Cardiac muscle cell (in vitro differentiated cells and primary cell): ENCODE measurements at places on chromosomes 11 and 22.

GRCh38 chr11:133733631-133734030 lies 111.7 kb downstream of the SPATA19 start:
- H3K4me3 ChIP-seq, result no peak overlapping the region
- H3K27me3 ChIP-seq, result no peaks in the 10 kb centered on the region
- DNase-seq, result no peak
- H3K27ac ChIP-seq, result no peak overlapping the region
- no peaks in the 10 kb centered on the region for H3K36me3 ChIP-seq

DNA sequence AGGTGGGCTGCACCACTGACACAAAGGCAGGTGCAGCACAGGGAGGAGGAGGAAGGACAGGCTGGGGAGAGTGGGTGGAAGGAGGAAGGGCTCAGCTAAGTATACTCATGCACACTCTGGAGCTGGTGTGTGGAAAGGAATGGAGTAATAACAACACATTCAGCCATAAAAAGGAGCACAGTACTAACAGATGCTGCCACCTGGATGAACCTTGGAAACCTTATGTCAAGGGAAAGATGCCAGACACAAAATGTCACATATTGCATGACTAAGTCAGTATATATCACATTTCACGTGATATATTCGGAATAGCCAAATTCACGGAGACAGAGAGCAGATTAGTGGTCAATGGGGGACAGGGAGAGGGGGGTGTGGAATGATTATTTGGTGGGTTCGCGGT lies 389.6 kb upstream of the SYN3 start:
- DNase-seq, result no peak

DNA sequence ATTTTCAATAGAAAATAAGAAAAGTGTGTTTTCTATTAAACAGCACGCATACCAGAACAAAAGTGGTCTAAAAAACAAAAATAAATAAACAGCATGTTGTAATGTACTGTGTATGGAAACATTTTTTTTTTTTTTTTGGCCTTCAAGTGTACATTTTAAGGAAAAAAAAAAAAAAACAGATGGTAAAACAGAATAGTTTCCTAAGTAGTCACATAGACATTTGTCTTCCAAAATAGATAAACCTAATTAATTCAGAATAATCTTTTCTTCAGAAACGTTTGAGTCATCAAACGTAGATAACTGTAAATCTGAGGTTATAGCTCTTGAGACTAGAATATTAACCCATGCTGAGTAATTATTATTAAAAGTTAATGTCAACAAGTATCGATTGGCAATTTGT lies 396 bp upstream of the CFAP300 start:
- no peak for DNase-seq
- no peak overlapping the region for H3K27ac ChIP-seq
- H3K4me3 ChIP-seq, result peak overlapping the region; percentile 35
- H3K4me1 ChIP-seq, result no peaks in the 10 kb centered on the region

GRCh38 chr11:61817471-61818202 lies 834 bp upstream of the FADS1 start:
- H3K4me1 ChIP-seq, result peaks cover 15% of the 10 kb centered on the region
- H3K27me3 ChIP-seq, result no peaks in the 10 kb centered on the region
- H3K27ac ChIP-seq, result peak overlapping the region; percentile 97

GRCh38 chr11:96062134-96062533 lies 138.2 kb upstream of the MTMR2 start:
- no peaks in the 10 kb centered on the region for H3K27me3 ChIP-seq
- peaks cover 13% of the 10 kb centered on the region for H3K4me1 ChIP-seq
- H3K36me3 ChIP-seq, result no peaks in the 10 kb centered on the region
- peak overlapping the region; percentile 6 for H3K27ac ChIP-seq
- no peak overlapping the region for H3K4me3 ChIP-seq

DNA sequence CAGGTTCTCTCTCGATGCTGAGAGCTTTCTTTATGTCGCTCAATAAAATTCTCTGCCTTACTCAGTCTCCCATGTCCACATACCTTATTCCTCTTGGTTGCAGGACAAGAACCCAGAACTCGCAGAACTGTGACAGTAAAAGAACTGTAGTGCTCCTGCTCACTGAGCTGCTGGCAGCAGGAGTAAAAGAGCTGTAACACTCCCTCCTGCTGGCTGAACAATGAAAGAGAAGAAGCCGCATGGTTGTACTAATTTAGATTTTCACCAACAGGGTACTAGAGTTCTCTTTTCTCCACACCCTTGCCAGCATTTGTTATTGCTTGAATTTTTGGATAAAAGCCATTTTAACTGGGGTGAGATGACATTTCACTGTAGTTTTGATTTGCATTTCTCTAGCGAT lies 433.2 kb downstream of the GUCY1A2 start:
- no peak overlapping the region for H3K27ac ChIP-seq
- H3K4me3 ChIP-seq, result no peak overlapping the region
- no peaks in the 10 kb centered on the region for H3K27me3 ChIP-seq
- no peaks in the 10 kb centered on the region for H3K4me1 ChIP-seq

- H3K4me3 ChIP-seq, result no peak overlapping the region
- no peaks in the 10 kb centered on the region for H3K36me3 ChIP-seq
- DNase-seq, result no peak
- no peaks in the 10 kb centered on the region for H3K4me1 ChIP-seq
- H3K27me3 ChIP-seq, result no peaks in the 10 kb centered on the region
- H3K27ac ChIP-seq, result no peak overlapping the region
Measured at GRCh38 chr22:22810018-22810427, 77.6 kb upstream of the IGLL5 start.

GRCh38 chr11:33266393-33267215 lies 9.4 kb downstream of the HIPK3 start:
- peak overlapping the region; percentile 30 for H3K27ac ChIP-seq
- H3K27me3 ChIP-seq, result no peaks in the 10 kb centered on the region
- peaks cover 47% of the 10 kb centered on the region for H3K4me1 ChIP-seq
- H3K36me3 ChIP-seq, result no peaks in the 10 kb centered on the region
- no peak overlapping the region for H3K4me3 ChIP-seq

DNA sequence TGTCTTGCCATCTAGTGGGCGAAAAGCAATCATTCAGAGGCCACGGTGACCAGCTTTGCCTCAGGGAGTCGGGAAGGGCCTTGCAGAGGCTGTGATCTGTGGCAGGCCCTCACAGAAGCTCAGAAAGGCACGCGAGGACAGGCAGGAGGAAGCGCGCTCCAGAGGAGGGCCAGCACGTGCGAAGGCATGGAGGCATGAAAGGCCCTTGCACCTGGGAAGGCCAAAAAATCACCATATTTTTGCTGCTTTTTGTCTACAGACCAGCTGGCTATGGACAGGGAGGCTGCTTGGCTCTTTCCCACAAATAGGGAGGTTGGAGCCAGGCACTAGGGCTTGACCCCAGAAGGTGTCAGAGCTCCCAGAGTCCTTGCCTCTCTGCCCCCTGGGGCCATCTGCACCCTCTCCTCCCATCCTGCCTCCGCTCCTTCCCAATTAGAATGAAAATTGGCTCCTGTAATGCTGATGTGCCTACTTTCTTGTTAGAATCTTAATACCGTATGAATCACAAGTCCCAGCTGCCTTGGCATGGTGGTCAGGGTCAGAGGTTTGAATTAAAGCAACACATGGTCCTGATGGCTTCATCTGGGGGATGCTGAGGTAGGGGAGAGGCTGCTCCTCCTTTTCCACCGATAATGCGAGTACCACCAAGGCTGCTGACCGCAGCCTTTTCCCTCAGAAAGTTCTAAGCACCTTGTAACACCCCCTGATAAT lies 69.1 kb downstream of the FEZ1 start:
- H3K4me1 ChIP-seq, result no peaks in the 10 kb centered on the region
- H3K27ac ChIP-seq, result no peak overlapping the region
- no peak for DNase-seq
- H3K27me3 ChIP-seq, result no peaks in the 10 kb centered on the region
- no peaks in the 10 kb centered on the region for H3K36me3 ChIP-seq

- H3K4me3 ChIP-seq, result no peak overlapping the region
- no peak for DNase-seq
- peaks cover 6% of the 10 kb centered on the region for H3K27me3 ChIP-seq
- H3K27ac ChIP-seq, result no peak overlapping the region
- H3K36me3 ChIP-seq, result no peaks in the 10 kb centered on the region
Measured at GRCh38 chr11:116545912-116546311, 226.9 kb downstream of the BUD13 start.

- H3K27me3 ChIP-seq, result no peaks in the 10 kb centered on the region
- H3K36me3 ChIP-seq, result no peaks in the 10 kb centered on the region
- no peak overlapping the region for H3K27ac ChIP-seq
Measured at GRCh38 chr11:129853518-129854231, 38.0 kb downstream of the TMEM45B start.

DNA sequence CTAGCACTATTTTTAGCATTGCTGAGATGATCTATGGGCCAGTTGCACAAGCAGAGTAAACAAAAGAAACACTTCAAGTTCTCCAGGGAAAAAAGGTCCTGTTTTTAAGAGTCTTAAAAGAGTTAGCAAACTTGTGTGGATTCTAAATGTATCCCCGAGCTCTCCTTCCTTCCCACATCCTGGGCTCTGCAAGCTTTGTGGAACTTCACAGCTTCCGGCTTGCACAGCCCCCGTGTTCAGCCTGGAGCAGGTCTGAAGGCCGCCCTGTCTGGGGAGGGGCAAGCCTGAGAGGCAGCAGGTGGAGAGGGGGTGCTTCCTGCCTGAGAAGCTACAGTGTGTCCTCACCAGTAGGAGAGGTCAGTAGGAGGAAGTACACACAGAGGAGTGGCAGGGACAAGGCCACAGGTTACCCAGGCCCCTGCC lies 35.1 kb upstream of the SUSD2 start:
- no peak overlapping the region for H3K4me3 ChIP-seq
- H3K27me3 ChIP-seq, result no peaks in the 10 kb centered on the region
- H3K36me3 ChIP-seq, result no peaks in the 10 kb centered on the region

- no peak overlapping the region for H3K27ac ChIP-seq
- peak; percentile 86 for DNase-seq
- H3K27me3 ChIP-seq, result no peaks in the 10 kb centered on the region
- no peak overlapping the region for H3K4me3 ChIP-seq
- no peaks in the 10 kb centered on the region for H3K36me3 ChIP-seq
Measured at GRCh38 chr11:75031224-75031753, 42.6 kb downstream of the NEU3 start.

- H3K36me3 ChIP-seq, result no peaks in the 10 kb centered on the region
- H3K27me3 ChIP-seq, result no peaks in the 10 kb centered on the region
- no peak overlapping the region for H3K27ac ChIP-seq
- no peak overlapping the region for H3K4me3 ChIP-seq
- no peak for DNase-seq
Measured at GRCh38 chr11:104837969-104838639, 60.2 kb downstream of the CASP12 start.

- no peak for DNase-seq
- no peak overlapping the region for H3K27ac ChIP-seq
- H3K4me3 ChIP-seq, result no peak overlapping the region
Measured at GRCh38 chr11:119180729-119181676, 4.3 kb upstream of the NHERF4 start.

DNA sequence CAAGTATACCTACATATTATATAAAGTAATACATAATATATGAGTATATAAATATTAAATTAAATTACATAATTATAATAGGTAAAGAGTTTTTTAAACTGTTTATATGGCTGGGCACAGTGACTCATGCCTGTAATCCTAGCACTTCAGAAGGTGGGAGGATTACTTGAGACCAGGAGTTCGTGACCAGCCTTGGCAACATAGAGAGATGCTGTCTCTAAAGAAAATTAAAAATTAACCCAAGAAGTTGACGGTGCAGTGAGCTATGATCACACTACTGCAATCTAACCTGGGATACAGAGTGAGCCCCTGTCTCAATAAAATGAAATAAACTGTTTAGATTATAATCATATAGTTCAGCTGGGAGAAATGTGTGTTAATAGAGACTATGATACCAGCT lies 363.0 kb downstream of the DDX10 start:
- DNase-seq, result no peak
- no peak overlapping the region for H3K27ac ChIP-seq
- H3K36me3 ChIP-seq, result no peaks in the 10 kb centered on the region
- H3K4me1 ChIP-seq, result no peaks in the 10 kb centered on the region
- no peak overlapping the region for H3K4me3 ChIP-seq
- no peaks in the 10 kb centered on the region for H3K27me3 ChIP-seq

- no peak overlapping the region for H3K27ac ChIP-seq
- H3K27me3 ChIP-seq, result no peaks in the 10 kb centered on the region
- H3K4me3 ChIP-seq, result no peak overlapping the region
- H3K36me3 ChIP-seq, result no peaks in the 10 kb centered on the region
- H3K4me1 ChIP-seq, result no peaks in the 10 kb centered on the region
Measured at GRCh38 chr11:82815406-82815805, 81.7 kb upstream of the FAM181B start.

GRCh38 chr11:119599864-119600541 lies 129.0 kb downstream of the NECTIN1 start:
- no peaks in the 10 kb centered on the region for H3K4me1 ChIP-seq
- no peak overlapping the region for H3K4me3 ChIP-seq
- H3K27me3 ChIP-seq, result peaks cover 31% of the 10 kb centered on the region
- no peak for DNase-seq

GRCh38 chr11:18501629-18502028 lies 25.1 kb downstream of the TSG101 start:
- no peaks in the 10 kb centered on the region for H3K4me1 ChIP-seq
- H3K27me3 ChIP-seq, result no peaks in the 10 kb centered on the region
- no peak for DNase-seq
- H3K27ac ChIP-seq, result no peak overlapping the region
- no peak overlapping the region for H3K4me3 ChIP-seq

- H3K4me3 ChIP-seq, result no peak overlapping the region
- H3K27ac ChIP-seq, result no peak overlapping the region
- DNase-seq, result no peak
- no peaks in the 10 kb centered on the region for H3K4me1 ChIP-seq
Measured at GRCh38 chr11:75925785-75926164, 110.8 kb downstream of the UVRAG start.

DNA sequence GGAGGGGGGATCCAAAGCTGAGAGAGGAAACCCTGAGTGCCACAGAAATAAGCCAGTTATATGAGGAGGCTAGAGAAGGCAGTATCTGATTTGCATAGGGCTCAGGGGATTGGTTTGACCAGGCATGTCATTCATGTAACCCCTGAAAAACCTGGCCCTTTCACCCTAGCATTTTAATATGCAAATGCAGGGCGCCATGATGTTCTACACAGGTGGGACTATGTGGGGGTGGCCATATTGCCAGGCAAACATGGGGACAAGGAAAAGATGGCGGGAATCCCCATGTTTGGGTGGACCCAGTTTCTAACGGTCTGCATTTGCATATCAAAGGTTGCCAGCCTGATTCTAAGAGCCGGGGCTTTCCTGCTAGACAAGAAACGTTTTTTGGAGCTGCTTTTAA lies 27.2 kb downstream of the CSF2RB start:
- H3K27ac ChIP-seq, result no peak overlapping the region
- DNase-seq, result no peak
- no peaks in the 10 kb centered on the region for H3K27me3 ChIP-seq
- no peaks in the 10 kb centered on the region for H3K36me3 ChIP-seq

- H3K27ac ChIP-seq, result no peak overlapping the region
- H3K4me3 ChIP-seq, result no peak overlapping the region
- no peaks in the 10 kb centered on the region for H3K36me3 ChIP-seq
- no peaks in the 10 kb centered on the region for H3K27me3 ChIP-seq
- DNase-seq, result no peak
- peaks cover 7% of the 10 kb centered on the region for H3K4me1 ChIP-seq
Measured at GRCh38 chr11:133547808-133548494, 15.7 kb upstream of the OPCML start.
